ENCODE measurements at places on chromosomes 6 and 20.

GRCh38 chr20:61510778-61511330 is 258.8 kb downstream of the CDH4 start:
- no peak for DNase-seq

DNA sequence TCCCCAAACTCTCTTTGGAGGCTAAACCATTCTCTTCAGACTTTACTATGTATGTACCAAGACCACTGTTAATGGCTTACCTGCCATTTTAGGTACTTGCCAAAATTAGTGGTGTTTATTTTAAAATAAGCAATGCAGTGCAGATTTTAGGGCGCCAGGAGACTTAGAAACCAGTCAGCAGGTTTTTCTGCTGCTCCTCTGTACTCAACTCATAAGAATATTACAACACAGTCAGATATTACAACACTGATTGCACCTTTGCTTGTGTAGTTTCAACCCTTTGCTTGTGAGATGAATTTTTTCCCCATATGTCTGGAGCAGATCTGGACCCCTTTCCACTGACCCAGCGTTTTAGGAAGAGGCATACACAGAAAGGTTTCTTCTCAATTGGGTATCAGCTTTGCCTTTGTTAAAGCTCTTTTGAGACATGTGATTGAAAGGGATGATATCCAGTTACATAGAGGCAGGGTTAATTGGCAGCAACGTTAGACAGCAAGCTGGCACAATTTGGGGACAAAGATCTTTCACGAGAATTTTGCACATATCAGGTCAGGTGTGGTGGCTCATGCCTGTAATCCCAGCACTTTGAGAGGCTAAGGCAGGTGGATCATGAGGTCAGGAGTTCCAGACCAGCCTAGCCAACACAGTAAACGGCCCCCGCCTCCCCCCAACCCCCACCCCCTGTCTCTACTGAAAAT is 6.2 kb downstream of the TTPAL start:
- DNase-seq: no peak

DNA sequence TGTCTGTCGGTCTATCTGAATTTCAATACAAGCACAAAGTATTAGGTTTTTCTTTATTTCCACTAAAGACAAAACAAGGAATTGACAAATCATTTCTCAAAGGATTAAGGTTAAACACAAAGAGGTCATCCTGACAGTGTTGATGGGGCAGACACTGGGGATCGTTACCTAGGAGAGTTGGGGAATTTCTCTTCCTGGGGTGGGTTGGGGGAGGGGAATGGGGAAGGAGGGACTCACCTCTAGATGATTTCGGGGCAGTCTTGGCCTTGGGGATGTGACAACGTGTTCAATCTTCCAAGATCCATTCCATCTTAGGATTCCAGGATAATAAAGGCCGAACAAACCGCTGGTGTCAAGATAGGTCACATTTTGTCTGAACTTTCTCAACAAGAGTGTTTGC is 35.4 kb upstream of the FOXA2 start:
- no peak for DNase-seq

GRCh38 chr6:20706238-20706938 is 172.1 kb downstream of the CDKAL1 start:
- no peak for DNase-seq

GRCh38 chr6:25619217-25619616 is 32.8 kb upstream of the SCGN start:
- no peak for DNase-seq

GRCh38 chr6:119319694-119320093 is 29.9 kb downstream of the MAN1A1 start:
- DNase-seq: no peak

DNA sequence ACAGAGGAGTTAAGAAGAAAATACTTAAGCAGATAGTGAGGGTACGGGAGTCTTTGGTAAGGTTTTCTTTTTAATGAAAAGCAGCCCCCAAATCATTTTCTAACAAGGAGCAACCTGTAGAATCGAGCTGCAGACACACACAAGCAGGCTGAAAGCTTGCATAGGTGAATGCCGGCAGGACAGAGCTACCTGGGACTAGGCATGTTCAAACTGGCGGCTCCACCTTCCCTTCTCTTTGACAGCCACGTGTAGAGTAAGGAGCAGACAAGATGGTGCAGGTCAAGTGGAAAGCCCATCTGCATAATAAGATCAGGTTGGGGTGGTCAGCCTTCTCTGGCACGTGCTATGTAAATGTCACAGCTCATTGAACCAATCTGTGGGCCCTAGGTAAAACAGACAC is 1292.4 kb downstream of the EPHA7 start:
- no peak for DNase-seq

DNA sequence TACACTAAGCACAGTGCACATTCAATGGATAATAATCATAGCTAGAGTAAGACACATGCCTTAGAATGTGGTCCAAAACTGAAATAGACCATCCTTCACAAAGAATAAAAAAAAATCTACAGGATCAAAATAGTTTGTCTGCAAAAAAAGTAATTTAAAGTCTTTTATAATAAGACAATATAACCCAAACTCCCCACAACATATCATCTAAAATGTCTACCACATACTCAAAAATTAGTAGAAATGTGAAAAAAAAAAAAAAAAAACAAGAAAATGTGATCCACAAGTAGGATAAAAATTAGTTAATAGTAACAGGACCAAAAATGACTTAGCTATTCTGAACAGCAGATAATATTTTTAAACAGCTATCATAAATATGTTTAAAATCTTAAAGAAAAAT is 557.2 kb upstream of the ARID1B start:
- DNase-seq: no peak

DNA sequence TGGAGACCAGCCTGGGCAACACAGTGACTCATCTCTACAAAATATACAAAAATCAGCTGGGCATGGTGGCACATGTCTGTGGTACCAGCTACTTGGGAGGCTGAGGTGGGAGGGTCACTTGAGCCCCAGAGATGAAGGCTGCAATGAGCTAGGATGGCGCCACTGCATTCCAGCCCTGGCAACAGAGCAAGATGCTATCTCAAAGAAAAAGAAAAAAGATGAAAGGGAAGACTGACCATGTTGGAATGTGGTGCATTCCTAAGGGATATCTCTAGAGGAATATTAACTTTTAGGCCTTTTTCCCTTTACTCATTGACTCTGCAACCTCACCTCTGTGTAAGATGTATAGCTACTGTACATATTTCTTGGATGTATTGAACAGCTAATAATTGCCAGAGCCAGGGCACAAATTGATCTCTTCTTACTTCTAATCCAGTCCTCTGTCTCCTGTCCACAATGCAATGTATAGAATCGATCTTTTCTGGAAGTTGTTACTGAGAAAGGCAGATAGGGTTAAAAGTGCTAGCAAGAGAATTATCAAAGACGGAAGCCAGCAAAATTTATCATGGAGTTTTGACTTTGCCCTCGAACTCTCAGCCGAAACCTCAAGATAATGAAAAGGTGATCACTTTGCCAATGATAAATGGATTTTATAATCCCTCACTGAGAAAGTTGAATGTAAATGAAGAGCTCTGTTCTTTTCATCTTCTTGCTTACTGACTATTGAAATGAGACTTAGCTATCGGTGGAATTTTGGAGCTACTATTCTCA is 46.3 kb downstream of the GCNT2 start:
- no peak for DNase-seq

DNA sequence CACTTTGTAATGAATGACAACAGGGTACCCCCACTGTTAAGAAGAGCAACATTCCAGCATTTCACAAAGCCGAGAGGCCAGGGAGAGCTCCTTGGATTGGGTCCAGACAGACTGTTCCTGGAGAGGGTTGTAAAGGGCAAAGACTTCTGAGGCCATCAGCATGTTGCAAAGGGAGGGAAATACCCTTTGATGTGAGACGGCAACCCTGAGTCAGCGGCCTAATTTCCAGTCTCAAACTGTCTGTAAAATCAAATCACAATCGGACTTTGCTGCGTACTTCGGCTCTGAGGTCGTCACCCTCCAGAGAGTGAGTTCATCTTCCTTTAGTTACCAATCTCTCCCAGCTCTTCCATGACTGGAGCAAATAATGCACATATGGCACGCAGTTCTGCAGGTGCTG is 101.0 kb upstream of the DTNBP1 start:
- no peak for DNase-seq

DNA sequence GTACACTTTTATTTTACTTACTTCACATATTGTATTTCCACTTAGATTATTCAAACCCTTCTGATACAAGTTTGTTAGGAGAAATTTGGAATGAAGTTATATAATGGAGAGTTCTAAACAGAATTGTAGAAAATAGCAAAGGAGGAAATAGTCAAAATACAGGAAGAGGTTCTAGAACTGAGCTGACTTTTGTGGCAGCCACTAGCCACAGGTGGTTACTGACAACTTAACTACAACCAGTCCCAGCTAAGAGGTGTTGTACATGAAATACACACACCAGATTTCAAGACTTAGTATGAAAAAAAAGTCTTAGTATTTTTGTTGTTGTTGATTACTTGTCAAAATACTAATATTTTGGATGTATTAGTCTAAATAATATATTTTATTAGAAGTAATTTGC is 727.4 kb upstream of the CITED2 start:
- no peak for DNase-seq

- no peak for DNase-seq
Observed at GRCh38 chr6:148996815-148997214, 250.0 kb downstream of the UST start.

GRCh38 chr6:149079911-149080491 is 237.5 kb upstream of the TAB2 start:
- DNase-seq: no peak

- no peak for DNase-seq
Observed at GRCh38 chr20:20303742-20304141, 64.2 kb upstream of the INSM1 start.

GRCh38 chr6:98560418-98560817 is 274.0 kb upstream of the POU3F2 start:
- no peak for DNase-seq

GRCh38 chr20:35887393-35888064 is 66.8 kb downstream of the SCAND1 start:
- DNase-seq: no peak

DNA sequence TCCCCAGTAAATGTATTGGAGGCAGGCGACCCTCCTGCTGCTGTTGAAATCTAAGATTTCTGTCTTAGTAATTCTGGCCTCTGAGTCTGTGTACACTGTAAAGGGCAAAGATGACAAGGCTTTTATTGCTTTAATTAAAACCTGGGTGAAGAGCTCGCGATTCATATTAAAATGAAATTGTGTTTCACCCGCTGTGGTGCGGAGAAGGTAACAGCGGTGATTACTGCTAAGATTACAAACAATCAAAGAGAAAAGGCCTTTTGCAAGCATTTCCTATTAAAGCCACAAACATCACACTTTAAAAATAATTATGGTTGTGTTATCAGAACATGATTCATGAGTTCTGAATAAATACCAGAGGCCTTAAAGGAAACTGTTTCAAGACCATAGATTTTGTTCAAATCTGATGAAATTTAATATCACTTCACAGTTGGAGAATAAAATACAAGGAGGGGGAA is 69.3 kb downstream of the TOX2 start:
- DNase-seq: no peak

GRCh38 chr6:108782179-108783041 is 65.8 kb upstream of the ARMC2 start:
- peak; percentile 95 for DNase-seq

- DNase-seq: no peak
Observed at GRCh38 chr6:107820338-107821261, 3.5 kb downstream of the SCML4 start.

DNA sequence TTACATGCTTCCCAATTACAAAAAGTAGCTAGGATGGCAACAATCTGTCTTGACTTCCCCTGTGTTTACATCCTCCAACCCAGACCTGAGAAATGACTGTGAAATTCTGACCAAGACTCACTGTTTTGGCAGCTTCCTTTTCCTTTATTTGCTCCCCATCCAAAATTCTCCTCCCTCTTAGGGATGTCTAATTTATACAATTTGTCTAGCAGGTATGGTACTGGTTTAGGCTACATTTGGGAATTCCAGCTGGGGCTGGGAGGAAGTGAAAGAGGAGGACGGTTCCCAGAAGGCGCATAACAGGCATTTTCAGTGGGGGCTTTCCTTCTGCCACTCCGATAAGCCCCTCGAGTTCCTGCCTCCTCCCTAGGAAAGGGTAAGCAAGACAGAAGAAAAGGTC is 231.5 kb upstream of the BTBD3 start:
- DNase-seq: no peak

GRCh38 chr6:157263881-157264397 is 59.4 kb downstream of the TMEM242 start:
- DNase-seq: no peak

- no peak for DNase-seq
Observed at GRCh38 chr20:9949563-9949962, 85.2 kb upstream of the ANKEF1 start.

GRCh38 chr6:33103776-33104175 is 28.0 kb downstream of the HLA-DPB1 start:
- DNase-seq: peak; percentile 54

- DNase-seq: no peak
Observed at GRCh38 chr6:136371959-136372358, 82.3 kb upstream of the BCLAF1 start.

DNA sequence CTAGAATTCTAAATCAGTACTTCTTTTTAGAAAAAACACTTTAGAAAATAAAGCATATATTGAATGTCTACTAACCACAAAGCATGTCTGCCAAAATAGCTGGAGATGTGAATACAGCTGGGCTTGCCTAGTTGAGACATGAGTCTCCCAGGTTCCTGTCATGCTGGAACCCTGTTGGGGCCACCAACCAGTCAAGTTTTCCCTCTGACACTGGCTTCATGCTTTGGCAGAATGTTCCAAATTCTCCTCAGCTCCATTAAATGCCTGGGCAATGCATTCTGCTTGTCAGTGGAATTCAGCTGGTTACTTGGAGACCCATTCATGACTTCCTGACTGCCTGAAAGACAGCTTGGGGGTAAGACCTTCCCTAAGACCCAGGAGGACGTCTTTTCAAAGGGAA is 87.2 kb downstream of the PRND start:
- DNase-seq: no peak

GRCh38 chr6:26489996-26490964 is 9.8 kb upstream of the BTN1A1 start:
- no peak for DNase-seq

GRCh38 chr20:24956001-24956841 is 7.2 kb downstream of the CST7 start:
- no peak for DNase-seq

GRCh38 chr6:166466178-166467122 is 83.7 kb upstream of the MPC1 start:
- DNase-seq: peak; percentile 84

- DNase-seq: no peak
Observed at GRCh38 chr6:38209371-38210260, 390.1 kb downstream of the ZFAND3 start.

- no peak for DNase-seq
Observed at GRCh38 chr6:154292855-154293519, 63.6 kb downstream of the IPCEF1 start.
